HCT116 (cell line): ENCODE measurements at places on chromosomes 6 and 20. TPM values are rescaled to one million over a fixed set of nuclear protein-coding genes. Genes with fewer than 3 reads are reported as not detected.

TREM2 gene
- total RNA-seq: not detected

TBX18 gene
- 14.4 TPM for total RNA-seq

SLC4A11 gene
- 22.7 TPM for total RNA-seq

RIPOR3 gene
- 0.22 TPM for total RNA-seq

SLX4IP gene
- 11.1 TPM for total RNA-seq

TREML2 gene
- total RNA-seq: not detected

KIAA1755 gene
- not detected for total RNA-seq

CEP57L1 gene
- 20.7 TPM for total RNA-seq

GDAP1L1 gene
- total RNA-seq: not detected

PDE10A gene
- total RNA-seq: 0.37 TPM

LY6G6F gene
- total RNA-seq: not detected

TRIM15 gene
- 6.5 TPM for total RNA-seq

ADGB gene
- not detected for total RNA-seq

PRL gene
- not detected for total RNA-seq

BPIFB1 gene
- total RNA-seq: 0.17 TPM

PPP1R16B gene
- 0.52 TPM for total RNA-seq

HLA-DRB1 gene
- 2.7 TPM for total RNA-seq

VSX1 gene
- total RNA-seq: not detected

SNHG17 gene
- total RNA-seq: 65.7 TPM

C20orf144 gene
- total RNA-seq: 0.37 TPM

UBD gene
- total RNA-seq: not detected

POPDC3 gene
- total RNA-seq: 10.1 TPM
